CD4-positive, alpha-beta T cell (primary cell): ENCODE measurements at places on chromosomes 12 and 14. TPM values are rescaled to one million over a fixed set of nuclear protein-coding genes. Genes with fewer than 3 reads are reported as not detected.

DNA sequence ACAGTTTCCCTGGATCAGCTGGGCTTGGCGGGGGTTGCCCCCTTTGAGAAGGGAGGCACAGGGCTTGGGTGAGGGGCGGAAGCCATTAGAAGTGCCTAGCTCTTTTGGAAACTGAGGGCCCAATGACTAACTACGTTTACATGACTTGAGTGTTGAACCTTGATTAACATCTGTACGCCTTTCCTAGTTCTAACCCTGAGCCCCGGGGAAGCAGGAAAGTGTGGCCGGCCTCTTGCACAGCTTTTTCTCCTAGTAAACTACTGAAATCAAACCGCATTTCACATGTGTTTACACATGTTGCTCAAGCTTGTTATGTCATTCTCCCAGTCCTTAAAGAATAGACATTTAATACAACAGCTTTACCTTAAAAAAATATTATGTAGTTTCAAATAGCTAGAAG lies 1356.4 kb upstream of the TMEM132C start:
- no peak overlapping the region for H3K4me3 ChIP-seq
- H3K4me1 ChIP-seq, result no peaks in the 10 kb centered on the region
- no peaks in the 10 kb centered on the region for H3K36me3 ChIP-seq
- H3K27me3 ChIP-seq, result no peaks in the 10 kb centered on the region
- H3K27ac ChIP-seq, result no peak overlapping the region
- no peak for DNase-seq

- no peaks in the 10 kb centered on the region for H3K4me1 ChIP-seq
- H3K27ac ChIP-seq, result no peak overlapping the region
- H3K27me3 ChIP-seq, result no peaks in the 10 kb centered on the region
- DNase-seq, result no peak
Measured at GRCh38 chr12:18719922-18720510, 17.8 kb downstream of the PLCZ1 start.

MRPS35 gene
- 23.9 TPM for total RNA-seq

DNA sequence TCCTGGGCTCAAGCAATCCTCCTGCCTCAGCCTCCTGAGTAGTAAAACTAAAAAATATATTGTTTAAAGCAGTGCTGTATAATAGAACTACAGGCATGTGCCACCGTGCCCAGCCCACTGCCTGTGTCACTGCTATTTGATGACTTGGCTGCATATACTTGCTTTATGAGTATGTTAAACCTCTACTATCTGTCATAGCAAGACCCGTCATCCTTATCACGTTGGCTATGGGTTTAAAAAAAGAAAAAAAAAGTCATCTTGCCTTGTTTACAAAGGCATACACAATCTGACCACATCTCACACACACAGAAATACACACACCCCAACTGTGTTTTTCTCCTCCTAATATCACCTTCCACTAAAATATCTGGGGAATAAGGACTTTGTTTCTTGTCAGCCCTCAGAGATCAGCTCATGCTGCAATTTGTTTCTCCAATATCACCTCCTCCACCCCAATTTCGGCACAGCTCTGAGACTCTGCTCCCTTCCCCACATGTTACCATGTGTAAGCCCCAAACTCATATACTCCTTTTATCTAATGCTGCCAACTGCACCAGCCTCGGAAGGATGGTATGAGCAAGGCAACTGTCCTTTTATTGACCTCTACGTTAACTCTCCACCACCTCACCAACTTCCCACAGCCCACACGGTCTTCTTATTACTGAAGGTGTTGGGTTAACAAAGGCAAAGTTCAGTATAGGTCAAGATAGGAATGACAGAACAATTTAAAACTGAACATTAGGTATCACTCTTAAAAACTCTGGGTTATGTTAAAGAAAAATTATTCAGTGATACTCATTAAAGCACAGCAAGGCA lies 802 bp upstream of the TMPRSS12 start:
- no peaks in the 10 kb centered on the region for H3K27me3 ChIP-seq
- no peak for DNase-seq
- H3K36me3 ChIP-seq, result no peaks in the 10 kb centered on the region
- H3K27ac ChIP-seq, result no peak overlapping the region
- H3K4me3 ChIP-seq, result no peak overlapping the region

- DNase-seq, result no peak
- no peak overlapping the region for H3K4me3 ChIP-seq
- no peak overlapping the region for H3K27ac ChIP-seq
- H3K4me1 ChIP-seq, result no peaks in the 10 kb centered on the region
- H3K27me3 ChIP-seq, result no peaks in the 10 kb centered on the region
Measured at GRCh38 chr12:85155791-85156190, 119.6 kb downstream of the LRRIQ1 start.
